Central memory CD4-positive, alpha-beta T cell (primary cell): ENCODE measurements at places on chromosomes 3 and 15.

DNA sequence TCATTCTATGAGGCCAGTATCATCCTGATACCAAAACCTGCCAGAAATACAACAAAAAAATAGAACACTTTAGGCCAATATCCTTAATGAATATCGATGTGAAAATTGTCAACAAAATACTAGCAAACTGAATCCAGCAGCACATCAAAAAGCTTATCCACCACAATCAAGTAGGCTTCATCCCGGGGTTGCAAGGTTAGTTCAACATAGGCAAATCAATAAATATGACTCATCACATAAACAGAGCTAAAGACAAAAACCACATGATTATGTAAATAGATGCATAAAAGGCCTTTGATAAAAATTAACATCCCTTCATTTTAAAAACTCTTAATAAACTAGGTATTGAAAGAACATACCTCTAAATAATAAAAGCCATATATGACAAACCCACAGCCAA is 403.2 kb upstream of the AZI2 start:
- DNase-seq = no peak

GRCh38 chr3:62237286-62237948 is 135.9 kb downstream of the FEZF2 start:
- no peak for DNase-seq

- DNase-seq = no peak
These were observed 27.4 kb downstream of the SRGAP3 start for GRCh38 chr3:9222049-9222448.

GRCh38 chr3:108159865-108160264 is 62.4 kb downstream of the IFT57 start:
- no peak for DNase-seq

DNA sequence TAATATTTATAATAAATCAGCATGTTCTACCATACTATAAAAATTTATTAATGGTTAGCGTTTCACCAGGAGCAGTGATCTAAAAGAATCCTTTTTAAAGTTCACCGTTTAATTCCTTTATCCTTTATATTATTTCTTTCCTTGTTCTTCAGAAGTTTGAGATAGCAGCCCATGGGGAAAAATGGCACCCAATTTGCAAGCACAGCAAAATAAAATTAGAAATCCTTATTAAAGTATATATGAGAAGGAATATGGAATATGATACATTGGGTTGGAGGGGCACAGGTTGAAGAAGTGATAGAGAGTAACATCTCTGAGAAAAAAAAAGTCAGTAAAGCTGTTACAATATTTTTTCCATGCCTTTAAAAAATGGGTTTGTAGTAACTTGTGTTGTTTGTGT is 892.0 kb downstream of the NAALADL2 start:
- no peak for DNase-seq

- no peak for DNase-seq
These were observed 2.0 kb upstream of the NR1I2 start for GRCh38 chr3:119779731-119780383.

- DNase-seq = no peak
These were observed 111.1 kb upstream of the HACD2 start for GRCh38 chr3:123695731-123696640.

DNA sequence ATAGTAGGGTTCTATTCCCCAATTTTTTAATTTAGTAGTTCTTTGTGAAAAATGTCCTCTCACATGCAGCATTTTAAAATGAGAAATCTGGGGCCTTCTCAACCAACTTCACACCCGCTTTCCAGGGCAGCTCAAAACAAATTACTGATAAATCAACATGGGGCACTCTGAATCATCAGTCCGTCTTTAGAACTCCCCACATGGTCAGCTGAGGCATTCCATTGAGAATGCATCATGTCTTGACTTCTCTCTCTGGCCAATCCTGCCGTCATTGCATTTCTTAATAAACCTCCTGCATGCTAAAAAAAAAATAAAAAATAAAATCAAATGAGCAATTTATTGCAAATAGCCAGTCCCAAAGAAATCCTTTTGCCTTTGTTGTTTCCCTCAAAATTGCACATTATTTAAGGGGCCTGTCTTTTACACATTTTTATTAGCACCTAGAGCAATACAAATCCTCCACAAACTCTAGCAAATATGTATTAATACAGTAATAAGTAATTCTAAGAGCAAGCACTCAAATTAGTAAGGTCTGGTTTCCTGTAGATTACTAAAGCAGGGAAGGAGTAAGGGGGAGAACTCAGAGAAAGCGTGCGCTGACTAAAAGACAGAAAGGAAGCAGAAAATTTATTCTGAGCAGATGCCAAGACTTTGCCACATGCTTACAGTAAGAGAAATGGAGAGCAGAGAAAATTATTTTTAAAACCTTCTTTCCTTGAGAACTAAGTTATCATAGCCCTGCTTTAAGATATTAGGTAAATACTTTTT is 175.7 kb downstream of the TNIK start:
- no peak for DNase-seq

DNA sequence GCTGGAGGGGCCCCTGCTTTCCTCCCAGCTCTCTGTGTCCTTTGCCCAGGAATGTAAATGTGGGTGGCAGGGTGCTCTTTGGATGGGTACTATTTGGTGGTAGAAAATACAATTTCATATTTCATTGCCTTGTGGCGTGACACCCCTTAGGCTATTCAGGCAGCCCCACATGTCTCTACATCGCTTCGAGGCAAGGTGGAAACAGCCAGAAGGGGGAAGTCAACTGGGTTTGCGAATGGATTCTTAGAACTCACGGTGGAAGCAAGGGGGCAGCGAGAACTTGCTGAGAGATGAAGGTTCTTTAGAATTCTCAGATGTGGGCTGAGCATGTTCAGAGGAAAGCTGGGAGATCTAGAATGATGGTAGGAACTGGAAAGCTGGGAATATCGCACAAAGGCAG is 25.3 kb downstream of the PLA2G4D start:
- DNase-seq = no peak

- no peak for DNase-seq
These were observed 775.8 kb downstream of the ZPLD1 start for GRCh38 chr3:103210583-103210982.

- DNase-seq = no peak
These were observed 6.6 kb upstream of the SUCNR1 start for GRCh38 chr3:151866711-151867410.

DNA sequence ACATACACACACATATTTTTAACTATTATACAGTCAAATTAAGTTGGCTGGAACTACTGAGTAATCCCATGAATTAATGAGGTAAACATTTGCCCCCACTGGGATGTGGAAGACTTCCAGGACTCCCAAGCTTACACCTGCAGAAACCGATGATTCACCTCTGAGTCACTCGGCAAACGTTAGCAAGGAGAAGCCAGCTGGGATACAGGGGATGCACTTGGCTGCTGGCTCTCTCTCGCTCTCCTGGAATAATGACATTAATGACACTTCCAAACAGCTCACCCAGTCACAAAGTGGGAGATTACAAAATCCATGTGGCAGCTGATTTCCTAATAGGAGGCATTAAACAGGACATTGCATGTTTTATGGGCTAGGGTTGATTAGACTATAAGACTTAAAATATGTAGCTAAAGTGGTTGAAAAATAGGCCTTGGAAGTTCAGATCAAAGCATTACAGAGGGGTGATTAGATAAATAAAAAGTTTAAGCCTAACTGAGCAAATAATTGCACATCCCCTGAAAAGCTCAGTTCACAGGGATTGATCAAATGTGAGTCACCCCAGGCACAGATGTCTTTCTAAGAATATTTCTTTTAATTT is 500.9 kb downstream of the SOX2 start:
- DNase-seq = no peak

GRCh38 chr3:23640471-23641146 is 165.1 kb upstream of the UBE2E1 start:
- no peak for DNase-seq
